ENCODE measurements at places on chromosomes 1 and 21.

DNA sequence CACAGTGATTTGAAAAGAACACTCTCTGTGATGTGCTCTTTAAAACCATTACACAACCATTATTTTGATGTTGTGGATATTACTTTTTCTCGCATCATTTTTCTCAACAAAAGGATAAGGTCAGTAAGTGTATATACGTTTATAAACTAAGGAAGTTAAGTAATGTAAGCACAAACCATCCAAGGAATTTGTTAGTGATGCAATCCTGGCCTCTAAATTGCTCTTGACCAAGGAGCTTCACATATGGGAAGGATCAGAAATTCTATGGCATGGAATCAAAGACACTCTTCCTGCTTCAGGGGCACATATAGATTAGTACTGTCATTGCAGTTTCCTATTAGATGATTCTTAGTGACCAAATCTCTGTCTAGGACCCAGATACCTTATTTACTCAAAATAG lies 3.6 kb upstream of the PPP2R5A start:
- peaks cover 4% of the 10 kb centered on the region for H3K4me1 ChIP-seq
- H3K27me3 ChIP-seq, result no peaks in the 10 kb centered on the region

- no peak overlapping the region for H3K4me3 ChIP-seq
- H3K4me1 ChIP-seq, result no peaks in the 10 kb centered on the region
- H3K36me3 ChIP-seq, result no peaks in the 10 kb centered on the region
- no peak overlapping the region for H3K27ac ChIP-seq
- no peak for DNase-seq
- H3K27me3 ChIP-seq, result no peaks in the 10 kb centered on the region
Measured at GRCh38 chr21:35077975-35078374, 28.9 kb upstream of the RUNX1 start.

- peak overlapping the region; percentile 81 for H3K4me3 ChIP-seq
- DNase-seq, result no peak
- peak overlapping the region; percentile 97 for H3K27ac ChIP-seq
Measured at GRCh38 chr1:46342084-46342656, 1.6 kb downstream of the NSUN4 start.

- H3K4me1 ChIP-seq, result no peaks in the 10 kb centered on the region
- H3K36me3 ChIP-seq, result no peaks in the 10 kb centered on the region
- H3K27ac ChIP-seq, result no peak overlapping the region
- no peak for DNase-seq
Measured at GRCh38 chr1:29676496-29676895, 440.2 kb downstream of the PTPRU start.
